ENCODE measurements at places on chromosomes 4 and X.

- no peak for DNase-seq
Observed at GRCh38 chr4:124722071-124722470, 9.5 kb upstream of the ANKRD50 start.

DNA sequence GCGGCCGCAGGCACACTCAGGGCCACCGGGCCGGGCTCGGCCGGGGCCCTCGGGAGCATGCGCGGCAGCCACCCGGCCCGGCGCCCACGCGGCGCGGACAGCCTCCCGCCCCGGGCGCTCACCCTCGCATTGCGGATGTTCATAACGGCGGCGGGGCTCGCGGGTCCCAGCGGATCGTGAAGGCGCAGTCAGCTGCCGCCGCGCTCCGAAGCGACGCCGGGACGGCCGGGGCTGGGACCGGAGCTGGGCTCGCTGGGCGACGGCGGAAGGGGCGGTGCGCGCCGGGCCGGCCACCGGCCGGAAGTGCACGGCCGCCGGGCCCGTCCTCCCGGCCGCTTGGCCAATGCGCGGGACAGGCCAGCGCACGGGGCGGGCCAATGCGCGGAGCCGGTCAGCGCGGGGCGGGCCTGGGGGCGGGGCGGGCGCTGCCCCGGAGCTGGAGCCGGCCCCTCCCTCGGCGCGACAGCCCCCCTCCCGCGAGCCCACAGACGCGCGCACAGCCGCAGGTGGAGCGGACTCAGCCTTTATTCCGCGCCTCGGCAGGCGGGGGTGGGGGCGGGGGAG, at the start of gene NAA10:
NAA10 (minus strand) TSS at position 276 of the 564 bp plus-strand sequence; CDS start at position 143, 133 bp downstream.
- no peak for DNase-seq

DNA sequence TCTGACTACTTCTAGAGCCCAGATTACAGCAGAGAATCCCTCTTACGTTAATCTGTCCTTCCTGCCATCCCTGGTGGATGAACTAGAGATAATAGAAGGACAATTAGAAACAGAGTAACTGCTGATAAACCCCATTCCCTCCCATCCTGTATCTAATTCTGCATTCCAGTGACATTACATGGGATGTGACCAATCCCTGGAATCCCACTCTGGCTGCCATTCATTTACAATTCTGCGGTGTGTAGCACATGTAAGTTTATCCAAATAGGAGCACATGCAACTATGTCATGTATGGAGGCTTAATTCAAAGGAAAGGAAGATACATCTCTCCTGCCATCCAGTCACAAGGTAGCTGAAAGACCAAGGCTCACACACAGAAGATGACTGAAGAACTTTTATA, 339.5 kb downstream of the GPAT3 start:
- no peak for DNase-seq

- DNase-seq = no peak
Observed at GRCh38 chrX:153764786-153765137, 713 bp downstream of the PLXNB3 start.

- DNase-seq = no peak
Observed at GRCh38 chrX:154804957-154805695, at the start of gene MPP1. Gene MPP1, minus strand, starts transcription at chrX:154805485. Its CDS starts 112 bp downstream, at chrX:154805373.

GRCh38 chrX:150058728-150059127, 120.4 kb upstream of the EOLA2 start:
- no peak for DNase-seq

GRCh38 chr4:83195269-83195668, 80.7 kb upstream of the PLAC8 start:
- no peak for DNase-seq

- no peak for DNase-seq
Observed at GRCh38 chrX:11965436-11965835, 172.8 kb upstream of the FRMPD4 start.

- DNase-seq = no peak
Observed at GRCh38 chr4:39259571-39260330, 77.4 kb downstream of the WDR19 start.

DNA sequence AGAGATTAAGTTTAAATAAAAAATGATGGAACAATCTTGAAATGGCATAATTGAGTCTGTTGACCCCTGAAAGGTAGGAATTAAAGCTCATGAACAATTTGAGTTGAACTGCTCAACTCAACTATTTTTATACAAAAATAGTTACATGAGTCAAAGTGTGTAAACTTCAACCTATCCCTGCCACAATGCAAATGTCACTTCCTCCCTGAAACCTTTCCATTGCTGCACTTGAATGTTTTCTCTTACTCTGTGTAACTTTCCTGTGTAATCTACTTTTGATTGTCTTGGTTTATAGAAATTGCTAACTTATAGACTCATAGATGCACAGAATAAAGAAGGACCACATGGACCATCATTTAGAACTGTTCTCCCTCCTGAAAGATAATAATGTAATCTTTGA, 218.5 kb downstream of the GBA3 start:
- no peak for DNase-seq

GRCh38 chrX:110159865-110160264, 157.0 kb downstream of the TMEM164 start:
- no peak for DNase-seq

DNA sequence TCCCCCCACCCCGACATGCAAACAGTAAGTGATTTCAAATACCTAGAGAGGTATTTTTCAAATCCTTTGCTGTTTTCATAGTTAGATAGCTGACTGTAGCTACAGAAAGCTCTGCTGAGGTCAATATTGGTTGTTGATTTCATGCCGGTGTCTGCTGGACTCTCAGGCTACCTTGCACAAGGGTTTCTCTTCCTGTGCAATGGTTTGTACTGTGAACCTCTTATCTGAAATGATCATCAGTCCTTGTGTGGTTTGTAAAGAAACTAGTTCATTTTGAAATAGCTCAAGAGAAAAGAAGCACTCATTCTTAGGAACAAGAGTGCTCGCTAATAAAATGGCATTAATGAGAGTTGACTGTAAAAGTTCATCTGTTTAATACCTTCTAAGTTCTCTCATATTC, 2.1 kb downstream of the MTM1 start:
- no peak for DNase-seq

DNA sequence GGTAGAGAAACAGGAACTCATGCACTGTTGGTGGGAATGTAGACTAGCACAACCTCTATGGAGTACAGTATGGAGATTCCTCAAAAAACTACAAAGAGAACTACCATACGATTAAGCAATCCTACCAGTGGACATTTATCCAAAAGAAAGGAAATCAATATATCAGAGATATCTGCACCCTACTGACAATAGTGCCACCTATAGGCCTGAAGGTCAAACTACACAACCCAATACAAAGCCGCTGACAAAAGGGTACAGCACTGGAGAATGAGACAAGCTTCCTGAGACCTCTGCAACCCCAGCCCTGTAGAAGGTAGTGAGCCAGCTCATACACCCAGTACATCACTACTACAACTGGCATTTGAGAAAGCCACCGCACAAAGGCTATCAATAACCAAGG, 67.1 kb downstream of the CBR4 start:
- no peak for DNase-seq

- no peak for DNase-seq
Observed at GRCh38 chr4:38606587-38606905, 57.5 kb upstream of the KLF3 start.

DNA sequence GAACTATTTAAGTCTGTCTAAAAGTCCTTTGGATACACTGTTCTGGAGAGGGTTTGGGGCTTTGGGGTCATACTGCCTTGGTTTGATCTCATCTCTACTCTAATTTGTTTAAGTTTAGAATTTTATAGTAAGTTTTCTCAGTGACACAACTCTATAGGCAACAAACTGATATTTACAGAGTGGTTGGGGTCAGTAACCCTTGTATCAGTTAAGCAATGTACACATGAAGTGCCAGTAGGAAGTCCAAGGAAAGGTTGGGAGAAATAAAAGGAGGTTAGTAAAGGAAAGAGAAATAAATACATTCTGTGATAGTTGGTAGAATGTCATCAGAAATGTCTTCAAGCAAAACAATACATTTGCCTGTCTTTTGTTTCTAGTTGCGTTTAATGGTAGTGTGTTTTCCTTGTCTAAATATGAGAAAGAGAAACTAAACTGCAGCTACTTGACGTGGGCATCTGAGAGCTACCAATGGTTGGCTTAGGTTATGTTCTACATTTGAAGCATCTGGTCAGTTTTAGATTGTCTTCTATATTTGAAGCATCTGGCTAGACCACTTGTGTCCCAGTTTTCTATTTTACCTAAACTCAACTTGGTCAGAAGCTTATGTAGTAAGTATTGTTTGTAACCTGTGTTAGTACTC, 6.9 kb downstream of the ATP7A start:
- DNase-seq = no peak

- no peak for DNase-seq
Observed at GRCh38 chr4:87192145-87192919, 28.1 kb downstream of the KLHL8 start.

DNA sequence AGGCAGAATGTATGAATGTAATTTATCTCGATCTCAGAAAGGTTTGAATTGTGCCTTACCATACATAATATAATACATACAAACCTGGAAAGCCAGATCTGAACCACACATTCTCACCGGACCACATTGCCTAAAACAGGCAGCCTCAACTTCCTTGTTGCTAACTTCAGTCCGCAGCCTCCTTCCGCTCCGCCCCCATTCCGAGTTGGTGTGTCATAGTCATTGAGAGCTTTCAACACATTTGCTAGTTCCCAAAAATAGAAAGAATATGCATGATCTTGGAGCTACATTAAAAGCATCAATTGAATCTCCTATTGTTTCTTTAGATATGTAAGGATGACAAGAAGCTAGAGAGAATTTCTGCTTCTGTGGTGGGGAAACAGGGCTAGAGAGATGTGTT, 127.2 kb downstream of the ARHGEF9 start:
- no peak for DNase-seq

- no peak for DNase-seq
Observed at GRCh38 chrX:110531873-110532580, 173.4 kb downstream of the RTL9 start.

DNA sequence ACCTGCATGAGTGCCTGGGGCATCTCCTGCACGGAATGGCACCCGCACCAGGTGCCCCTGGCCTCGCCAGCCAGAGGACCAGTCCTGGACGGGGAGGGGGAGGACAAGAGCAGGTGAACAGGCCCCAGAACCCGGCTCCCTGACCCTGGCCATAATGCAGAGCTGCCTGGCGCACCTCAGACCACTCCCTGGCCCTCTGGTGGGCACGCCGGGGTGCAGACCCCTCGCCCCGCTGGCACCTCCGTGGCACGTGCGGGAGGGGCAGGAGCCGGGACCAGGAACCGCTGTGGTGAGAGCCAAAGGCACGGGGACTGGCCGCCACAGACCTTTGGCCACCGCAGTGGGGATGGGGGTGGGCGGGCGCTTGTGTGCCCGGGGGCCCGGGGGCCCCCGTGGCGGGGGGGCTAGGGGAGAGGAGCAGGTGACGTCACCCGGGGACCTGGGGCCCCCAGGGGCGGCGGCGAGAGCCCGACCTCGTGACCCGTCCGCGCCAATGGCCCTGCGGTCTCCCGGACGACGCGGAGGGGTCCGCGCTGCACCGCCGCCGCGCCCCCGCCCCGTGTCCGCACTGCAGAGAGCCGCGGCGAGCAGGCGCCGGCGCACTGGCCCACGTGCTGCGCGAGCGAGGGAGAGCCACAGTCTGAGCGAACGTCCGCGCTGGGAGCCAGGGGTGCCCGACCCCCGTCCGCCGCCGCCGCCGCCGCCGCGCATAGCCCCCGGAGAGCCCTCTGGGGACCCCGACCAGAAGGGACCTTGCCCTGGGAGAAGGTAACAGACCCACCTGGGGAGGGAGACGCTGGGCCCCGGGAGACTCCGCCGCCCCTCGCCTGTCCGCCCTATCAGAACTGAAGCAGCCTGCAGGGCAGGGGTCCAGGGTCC, at the start of gene PNMA3:
PNMA3 (plus strand) TSS at position 600 of the 879 bp plus-strand sequence. CDS start 586 bp downstream, outside the sequence.
- DNase-seq = no peak

DNA sequence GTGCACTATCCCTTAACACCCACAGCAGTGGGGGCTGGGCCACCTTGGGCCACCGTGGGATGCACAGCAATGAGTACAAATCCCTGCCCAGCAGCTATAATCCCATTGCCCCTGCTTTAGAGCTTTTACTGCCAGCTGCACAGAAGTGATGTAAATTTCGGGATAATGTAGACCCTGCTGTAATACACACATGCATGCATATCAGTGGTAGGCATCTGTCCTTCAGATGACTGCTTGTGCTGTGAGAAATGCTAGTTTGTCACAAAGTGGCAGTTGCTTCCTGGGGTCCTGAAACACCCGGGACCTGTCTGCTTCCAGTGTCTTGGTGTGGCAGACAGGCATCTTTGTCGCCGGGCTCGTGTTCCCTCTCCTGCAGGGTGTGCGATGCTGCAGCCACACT, 14.1 kb downstream of the NSG1 start:
- DNase-seq = no peak

GRCh38 chrX:45515262-45516215, 314.9 kb upstream of the DIPK2B start:
- peak; percentile 4 for DNase-seq

GRCh38 chr4:94390804-94391410, 48.3 kb upstream of the HPGDS start:
- no peak for DNase-seq

All from NCI-H524 treated with DMSO at 0.1 percent for 48 hours (cell line).